Stimulated activated CD8-positive, alpha-beta memory T cell treated with anti-CD3 and anti-CD28 coated beads, Interleukin-7, amount 100 ng/mL, for 1 hour (primary cell): ENCODE measurements at places on chromosomes 4 and X.

DNA sequence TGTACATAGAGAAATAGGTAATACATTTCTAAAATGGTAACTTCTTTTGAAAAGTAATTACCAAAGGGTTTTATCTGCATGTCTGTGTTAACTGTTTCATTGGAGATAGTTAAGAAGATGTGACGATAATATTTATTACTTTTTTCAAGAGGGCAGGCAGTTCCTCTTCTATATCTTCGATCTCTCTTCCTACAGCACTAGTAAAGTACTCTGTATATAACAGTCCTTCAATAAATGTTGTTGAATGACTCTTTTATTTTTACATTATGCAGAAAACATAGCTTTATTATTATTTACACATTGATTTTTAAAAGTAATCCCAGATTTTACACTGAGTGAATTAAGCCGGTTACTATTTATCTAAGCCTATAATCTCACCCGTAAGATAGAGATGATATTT is 51.8 kb downstream of the TMPRSS11E start:
- DNase-seq: no peak

GRCh38 chr4:173525118-173526011 is 4.7 kb downstream of the HAND2 start:
- no peak for DNase-seq

GRCh38 chr4:23084559-23085248 is 392.0 kb downstream of the GBA3 start:
- DNase-seq: no peak

DNA sequence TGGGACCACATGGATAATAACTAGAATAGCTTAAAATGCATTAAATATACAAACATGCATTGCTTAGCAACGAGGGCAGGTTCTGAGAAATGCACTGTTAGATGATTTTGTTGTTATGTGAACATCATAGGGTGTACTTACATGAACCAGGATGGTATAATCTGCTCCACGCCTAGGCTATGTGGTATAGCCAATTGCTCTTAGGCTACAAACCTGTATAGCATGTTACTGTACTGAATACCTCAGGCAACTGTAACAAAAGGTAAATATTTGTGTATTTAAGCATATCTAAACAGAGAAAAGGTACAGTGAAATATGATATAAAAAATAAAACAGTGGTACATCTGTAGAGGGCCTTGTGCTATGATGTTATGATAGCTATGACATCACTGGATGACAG is 169.2 kb upstream of the IL15 start:
- no peak for DNase-seq

GRCh38 chr4:123556526-123556925 is 159.9 kb downstream of the SPRY1 start:
- no peak for DNase-seq

DNA sequence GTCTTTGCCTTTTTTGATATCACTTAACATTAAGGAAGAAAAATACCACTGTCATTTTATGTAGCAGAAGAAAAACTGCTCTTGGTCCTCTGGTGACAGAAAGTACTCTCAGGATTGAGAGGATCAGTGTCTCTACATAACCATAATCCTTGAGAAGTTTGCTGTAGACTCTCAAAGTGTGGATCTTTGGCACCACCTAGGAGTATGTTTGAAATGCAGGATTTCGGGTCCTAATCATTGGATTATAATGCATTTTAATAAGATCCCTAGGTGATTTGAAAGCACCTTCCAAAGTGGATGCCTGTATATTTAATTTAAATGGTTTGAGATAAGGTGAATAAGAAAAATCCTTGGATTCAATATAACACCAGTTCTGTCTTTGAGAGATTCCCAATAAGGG is 23.2 kb downstream of the MOB1B start:
- no peak for DNase-seq

DNA sequence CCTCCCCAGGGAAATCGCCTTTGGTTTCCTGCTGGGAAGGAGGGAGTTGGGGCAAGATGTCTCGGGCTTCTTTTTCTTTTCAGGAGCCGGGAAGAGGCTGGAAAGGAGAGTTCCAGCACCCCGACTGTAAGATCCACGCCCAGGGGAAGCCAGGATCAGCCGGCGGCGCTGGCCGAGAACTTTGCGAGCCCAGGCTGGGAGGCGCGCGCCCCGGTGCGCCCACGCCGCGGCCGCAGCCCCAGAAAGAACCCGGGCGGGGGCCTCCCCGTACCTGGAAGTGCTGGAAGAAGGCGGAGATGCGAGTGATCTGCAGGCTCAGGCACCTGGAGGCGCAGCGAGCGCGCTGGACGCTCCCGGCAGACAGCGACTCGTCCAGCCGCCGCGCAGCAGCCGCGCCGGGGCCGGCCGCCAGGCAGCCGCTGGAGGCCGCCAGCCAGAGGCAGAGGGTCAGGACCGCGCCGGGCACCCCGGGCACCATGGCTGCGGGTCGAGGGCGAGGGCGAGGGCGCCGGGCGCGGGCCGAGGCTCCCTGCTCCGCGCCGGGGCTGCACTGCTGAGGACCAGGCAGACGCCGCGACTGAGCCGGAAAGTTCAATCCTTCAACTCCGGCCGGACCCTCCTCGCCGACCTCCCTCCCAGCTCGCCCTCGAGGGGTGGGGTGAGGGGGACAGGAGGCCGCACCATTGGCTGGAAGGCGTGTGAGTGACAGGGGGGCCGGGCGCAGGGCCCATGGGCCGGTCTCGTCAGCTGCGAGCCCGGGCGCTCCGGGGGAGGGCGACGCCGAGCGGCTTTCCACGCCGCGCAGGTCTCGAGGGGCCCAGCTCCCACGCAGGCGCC is at the start of gene ANOS1:
Gene ANOS1 (minus strand): TSS at position 579 of the 837 bp plus-strand sequence. CDS start 101 bp downstream, at position 478.
- no peak for DNase-seq

GRCh38 chrX:22399437-22400192 is 126.9 kb downstream of the CBLL2 start:
- DNase-seq: no peak

DNA sequence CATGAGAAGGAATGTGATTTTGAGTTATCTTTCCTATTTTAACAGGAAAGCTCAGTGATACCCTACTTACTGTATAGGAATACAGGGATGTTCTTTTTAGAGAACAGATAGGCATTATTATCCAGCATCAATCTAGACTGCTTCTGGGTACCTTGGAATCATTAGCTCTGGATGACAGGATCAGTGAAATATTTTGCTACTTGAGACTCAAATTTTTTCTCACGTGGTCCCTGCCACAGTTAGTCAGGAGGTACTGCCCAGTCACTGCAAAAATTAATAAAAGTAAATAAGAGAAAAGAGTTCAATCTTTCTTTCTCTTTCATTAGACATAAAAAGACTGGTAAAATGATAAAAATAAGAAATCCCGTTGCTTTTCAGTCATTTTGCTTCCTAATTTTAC is 5.5 kb downstream of the ZNF827 start:
- no peak for DNase-seq

DNA sequence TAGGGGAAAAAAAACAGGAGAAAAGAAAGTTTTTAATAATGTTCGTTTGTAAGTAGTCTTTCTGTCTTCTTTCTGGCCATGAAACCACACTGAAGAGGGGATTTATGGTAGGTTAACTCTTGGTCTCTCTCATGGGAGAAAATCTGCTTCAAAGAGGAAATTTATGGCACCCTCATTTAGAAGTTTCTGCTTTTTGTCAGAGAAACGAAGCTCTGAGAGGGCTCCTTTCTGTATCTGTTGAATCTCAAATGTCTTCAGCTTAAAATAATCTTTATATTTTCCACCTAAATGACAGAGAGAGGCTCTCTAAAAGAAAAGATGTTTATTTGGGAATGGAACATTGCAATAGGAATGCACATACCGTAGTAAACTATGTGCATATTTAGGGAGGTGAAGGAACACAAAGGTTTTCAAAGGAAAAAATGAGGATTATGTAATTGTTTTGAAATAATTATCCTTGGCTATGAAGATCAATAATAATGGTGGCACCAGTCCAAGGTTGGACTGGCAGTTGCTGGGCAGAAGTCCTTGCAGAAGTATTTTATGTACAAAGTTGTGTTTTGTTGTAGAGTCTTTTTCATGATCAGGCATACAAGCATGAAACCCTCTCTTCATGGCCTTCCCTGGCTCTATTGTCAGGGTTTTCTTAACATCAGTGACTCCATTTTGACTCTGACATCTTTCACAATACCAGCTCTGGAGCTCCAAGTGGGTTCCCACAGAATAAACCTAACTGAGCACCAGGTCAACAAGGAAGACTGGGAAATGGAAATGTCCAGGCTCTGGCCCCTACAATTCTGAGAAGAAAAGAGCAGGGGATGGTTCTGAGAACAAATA is 53.0 kb upstream of the HPSE start:
- DNase-seq: no peak

DNA sequence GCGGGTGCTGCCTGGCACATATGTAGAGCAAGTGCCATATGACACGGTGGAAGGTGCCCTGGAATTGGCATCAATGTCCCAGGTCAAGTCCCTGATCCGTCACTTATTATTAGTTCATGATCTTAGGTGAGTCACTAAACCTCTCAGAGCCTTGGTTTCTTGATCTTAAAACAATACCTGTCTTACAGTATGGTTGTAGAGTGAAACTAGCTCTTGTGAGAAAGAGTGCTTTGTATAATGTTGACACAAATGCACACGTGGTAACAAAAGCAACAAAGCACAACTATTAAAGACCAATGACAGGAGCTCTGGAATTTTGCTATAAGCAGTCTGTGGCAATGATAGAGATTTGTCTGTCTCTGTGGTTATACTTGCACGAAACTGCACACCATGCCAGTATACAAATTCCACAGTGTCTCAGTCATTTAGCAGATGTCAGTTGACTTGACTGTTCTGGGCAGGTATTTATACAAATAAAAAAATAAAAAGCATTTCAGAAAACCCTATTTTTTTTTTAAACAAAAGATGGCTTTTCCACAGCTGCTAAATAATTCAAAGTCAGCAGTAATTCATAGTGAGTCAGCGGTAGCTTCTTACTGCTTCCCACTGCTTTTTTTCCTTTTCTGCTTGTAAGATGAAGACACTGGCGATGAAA is 19.7 kb upstream of the ACSL1 start:
- no peak for DNase-seq

DNA sequence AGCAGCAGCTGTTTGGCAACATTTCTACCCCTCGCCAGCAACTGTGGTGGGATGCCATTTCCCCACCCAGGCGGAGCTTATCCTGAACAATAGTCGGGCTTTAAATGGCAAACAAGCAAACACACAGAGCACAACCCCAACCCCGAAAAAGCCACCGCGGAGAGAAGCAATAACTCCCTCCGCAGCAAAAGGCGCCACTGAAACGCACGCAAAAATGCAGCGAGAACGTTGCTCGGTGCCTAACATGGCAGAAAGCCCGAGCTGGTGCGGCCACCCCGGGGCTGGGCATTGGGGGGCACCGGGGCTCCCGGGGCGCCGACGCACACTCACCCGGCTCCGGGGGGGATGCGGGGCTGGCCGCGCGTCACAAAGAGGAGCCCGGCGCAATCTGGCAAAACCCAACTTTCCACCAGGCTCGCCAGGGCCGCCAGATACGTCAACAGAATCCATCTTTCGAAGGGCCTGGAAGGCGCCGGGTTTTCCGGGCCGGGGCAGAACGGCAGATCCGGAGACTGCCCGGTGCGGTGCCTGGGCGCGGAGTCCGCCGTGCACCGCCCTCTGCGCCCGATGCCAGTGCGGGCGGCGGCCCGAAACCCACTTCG is 818 bp downstream of the RAI2 start:
- no peak for DNase-seq

- DNase-seq: no peak
Observed at GRCh38 chrX:64152857-64153256, 52.7 kb downstream of the AMER1 start.

DNA sequence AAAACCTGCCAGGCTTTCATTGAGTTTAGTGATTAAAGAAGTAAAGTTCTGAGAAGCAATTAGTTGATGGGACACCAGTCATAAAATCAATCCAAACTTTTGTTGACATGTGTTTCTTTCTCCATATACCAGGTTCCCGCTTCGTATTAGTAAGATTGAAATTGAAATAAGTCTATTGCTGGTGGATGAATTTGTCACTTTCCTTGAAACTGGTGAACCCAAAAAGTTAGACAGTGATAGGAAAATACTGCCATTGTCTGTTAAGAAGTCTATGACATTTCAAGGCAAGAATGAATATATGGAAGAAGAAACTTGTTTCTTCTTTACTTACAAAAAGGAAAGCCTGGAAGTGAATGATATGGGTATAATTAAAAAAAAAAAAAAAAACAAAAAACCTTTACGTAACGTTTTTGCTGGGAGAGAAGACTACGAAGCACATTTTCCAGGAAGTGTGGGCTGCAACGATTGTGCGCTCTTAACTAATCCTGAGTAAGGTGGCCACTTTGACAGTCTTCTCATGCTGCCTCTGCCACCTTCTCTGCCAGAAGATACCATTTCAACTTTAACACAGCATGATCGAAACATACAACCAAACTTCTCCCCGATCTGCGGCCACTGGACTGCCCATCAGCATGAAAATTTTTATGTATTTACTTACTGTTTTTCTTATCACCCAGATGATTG is at the start of gene CD40LG:
Gene CD40LG (plus strand): TSS at position 482 of the 684 bp plus-strand sequence. CDS start 91 bp downstream, at position 573.
- DNase-seq: no peak

GRCh38 chr4:17687237-17687857 is 72.9 kb downstream of the MED28 start:
- no peak for DNase-seq

DNA sequence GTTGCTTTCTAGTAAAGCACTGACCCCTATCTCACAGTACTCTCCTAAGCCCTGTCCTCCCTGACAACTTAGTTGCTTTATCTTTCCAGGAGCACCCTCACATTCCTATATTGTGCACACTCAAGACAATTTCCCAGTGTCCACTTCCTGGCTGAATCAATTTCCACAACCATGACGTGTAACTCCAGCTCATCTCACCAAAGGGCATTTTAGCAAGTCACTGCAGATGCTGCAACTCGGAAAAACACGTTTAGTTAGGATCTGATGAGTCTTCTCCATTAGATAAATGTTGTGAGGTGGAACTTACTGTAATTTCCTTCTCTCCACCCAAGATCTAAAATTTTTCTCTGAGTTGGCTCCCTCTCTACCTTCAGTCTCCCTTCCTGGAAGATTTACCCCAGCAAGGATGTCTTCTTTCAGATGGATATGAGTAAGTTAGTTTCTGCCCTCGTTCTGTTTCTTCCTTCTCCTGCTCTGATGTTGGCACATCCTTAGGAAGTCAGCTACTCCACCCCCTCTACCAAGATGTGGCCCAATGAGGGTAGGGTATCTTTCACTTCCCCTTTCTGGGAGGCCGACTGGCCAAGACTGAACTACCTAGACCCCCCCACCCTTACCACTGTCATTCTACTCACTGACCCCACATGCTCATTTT is 28.8 kb upstream of the IL13RA1 start:
- no peak for DNase-seq
